ENCODE measurements at places on chromosomes 1 and 21.

- no peak for DNase-seq
Observed at GRCh38 chr1:226981838-226982237, 41.7 kb downstream of the COQ8A start.

- DNase-seq: peak; percentile 84
Observed at GRCh38 chr1:233790662-233791371, 113.7 kb upstream of the SLC35F3 start.

GRCh38 chr1:172723251-172723650 is 64.3 kb downstream of the FASLG start:
- DNase-seq: no peak

- DNase-seq: no peak
Observed at GRCh38 chr1:156895455-156895812, 1.9 kb downstream of the PEAR1 start.

- no peak for DNase-seq
Observed at GRCh38 chr1:241343956-241344355, 13.0 kb downstream of the RGS7 start.

- no peak for DNase-seq
Observed at GRCh38 chr1:22177354-22178003, 34.6 kb upstream of the WNT4 start.

GRCh38 chr1:208008534-208008933 is 97.6 kb upstream of the CD34 start:
- no peak for DNase-seq

DNA sequence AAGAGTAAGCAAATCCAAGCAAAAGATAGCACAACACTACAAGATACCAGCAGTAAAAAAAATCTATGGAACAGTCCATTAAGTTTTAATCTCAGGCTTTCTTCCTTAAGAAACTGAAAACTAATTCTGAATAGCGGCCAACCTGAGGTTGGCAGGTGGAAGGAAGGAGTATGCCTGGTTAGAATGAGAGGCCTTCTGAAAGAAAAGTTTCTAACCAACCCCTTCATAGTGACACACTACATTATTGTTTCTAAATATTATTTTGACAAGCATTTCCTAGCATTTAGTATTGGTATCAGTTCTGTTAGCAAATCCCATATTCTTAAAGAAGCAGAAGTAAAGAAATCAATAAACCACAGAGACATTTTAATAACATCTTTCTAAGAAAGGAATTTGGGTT is 205.7 kb upstream of the PTBP2 start:
- DNase-seq: no peak

Measured in NCI-H1092 treated with DMSO at 0.1 percent for 48 hours (cell line).